ENCODE measurements at places on chromosomes 2 and 18.

- DNase-seq: no peak
Measured at GRCh38 chr2:219798430-219798829, 171.0 kb downstream of the SLC4A3 start.

DNA sequence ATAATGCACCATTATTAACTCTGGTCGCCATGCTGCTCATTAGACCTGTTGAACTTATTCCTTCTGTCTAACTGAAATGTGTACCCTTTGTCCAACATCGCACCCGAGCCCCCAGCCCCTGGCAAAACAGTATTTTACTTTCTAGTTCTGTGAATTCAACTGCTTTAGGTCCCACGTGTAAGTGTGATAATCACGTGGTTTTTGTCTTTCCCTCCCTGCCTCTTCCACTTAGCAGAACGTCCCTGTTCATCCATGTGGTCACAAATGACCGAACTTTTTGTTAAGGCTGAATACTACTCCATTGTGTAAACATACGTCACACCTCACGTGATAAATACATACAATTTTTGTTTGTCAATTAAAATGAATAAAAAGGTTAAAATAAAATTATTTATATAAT, 826.9 kb downstream of the DCDC2C start:
- DNase-seq: no peak

DNA sequence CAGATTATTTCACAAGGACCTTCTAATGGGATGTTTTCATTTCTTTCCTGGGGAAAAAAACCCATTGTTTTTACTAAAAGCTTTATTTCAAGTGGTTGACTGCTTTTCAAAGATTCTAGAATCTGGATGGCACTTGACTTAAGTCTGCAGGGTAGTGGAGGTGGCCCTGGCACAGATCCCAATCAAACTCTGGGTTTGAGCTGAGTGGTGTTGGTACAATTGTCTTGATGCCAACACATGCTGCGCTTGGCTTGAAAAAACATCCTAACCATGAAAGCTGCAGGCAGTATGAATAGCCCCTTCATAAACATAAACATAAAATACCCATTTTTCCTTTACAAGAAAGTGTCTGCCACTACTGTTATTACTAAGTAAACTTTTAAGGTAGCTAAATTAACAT, 3.6 kb downstream of the PAPOLG start:
- no peak for DNase-seq

GRCh38 chr2:170770008-170770605, at the start of gene ERICH2:
Gene ERICH2 (plus strand): TSS chr2:170770378. CDS start chr2:170770682, 304 bp downstream.
- peak; percentile 67 for DNase-seq

DNA sequence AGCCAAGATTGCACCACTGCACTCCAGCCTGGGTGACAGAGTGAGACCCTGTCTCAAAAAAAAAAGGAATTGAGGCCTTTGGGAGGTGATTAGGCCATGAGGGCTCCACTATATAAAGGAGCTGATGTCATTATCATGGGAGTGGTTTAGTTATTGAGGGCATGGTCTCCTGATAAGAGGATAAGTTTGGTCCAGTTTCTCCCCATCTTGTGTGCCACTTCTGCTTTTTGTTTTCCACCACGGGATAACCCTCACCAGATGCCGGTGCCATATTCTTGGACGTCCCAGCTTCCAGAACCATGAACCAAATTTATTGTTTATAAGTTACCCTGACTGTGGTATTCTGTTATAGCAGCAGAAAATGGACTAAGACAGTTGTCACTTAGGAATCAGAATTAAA, 125.8 kb downstream of the C1D start:
- DNase-seq: no peak

DNA sequence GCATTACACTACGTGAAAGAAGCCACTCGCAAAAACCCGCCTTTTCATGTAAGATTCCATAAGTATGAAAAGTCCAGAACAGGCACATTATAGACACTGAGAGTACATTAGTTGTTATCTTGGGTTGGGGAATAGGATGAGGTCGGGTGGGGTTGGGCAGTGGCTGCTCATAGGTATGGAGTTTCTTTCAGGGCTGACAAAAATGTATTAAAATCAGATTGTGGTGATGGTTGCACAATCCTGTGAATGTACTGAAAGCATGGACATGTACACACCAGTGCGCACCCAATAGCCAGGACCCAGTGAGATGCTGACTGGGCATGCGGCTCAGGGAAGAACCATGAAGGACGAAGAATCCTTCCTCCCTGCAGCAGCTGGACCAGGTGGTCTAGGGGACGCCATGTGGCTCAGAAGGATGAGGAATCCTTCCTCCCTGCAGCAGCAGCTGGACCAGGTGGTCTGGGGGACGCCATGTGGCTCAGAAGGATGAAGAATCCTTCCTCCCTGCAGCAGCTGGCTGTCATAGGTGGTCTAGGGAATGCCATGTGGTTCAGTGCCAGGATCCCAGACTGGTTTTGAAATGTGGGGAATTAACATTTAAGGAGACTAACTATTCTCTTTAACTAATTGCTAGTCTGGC, 50.1 kb downstream of the MBP start:
- DNase-seq: no peak

- no peak for DNase-seq
Measured at GRCh38 chr2:100126897-100127401, 15.4 kb downstream of the AFF3 start.

DNA sequence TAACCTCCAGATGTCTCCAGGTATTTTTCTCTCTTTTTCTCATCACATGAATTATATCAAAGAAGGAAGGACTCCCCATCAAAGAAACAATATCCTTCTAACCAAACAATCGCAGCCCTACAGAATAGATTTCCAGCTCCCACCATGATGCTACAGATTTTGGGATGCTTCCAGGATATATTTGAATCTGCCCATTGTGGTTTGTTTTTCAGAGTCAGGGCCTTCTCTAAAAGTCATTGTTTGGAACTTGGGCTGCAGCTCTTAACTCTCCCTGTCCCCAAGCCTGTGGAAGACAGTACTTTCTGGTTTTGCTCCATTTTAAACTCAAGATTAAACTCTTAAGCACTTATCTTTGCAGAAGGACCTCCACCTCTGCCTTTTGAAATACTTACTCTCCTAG, 223.2 kb downstream of the PMAIP1 start:
- no peak for DNase-seq

GRCh38 chr2:219125886-219126270, 34.7 kb downstream of the NHEJ1 start:
- DNase-seq: no peak

DNA sequence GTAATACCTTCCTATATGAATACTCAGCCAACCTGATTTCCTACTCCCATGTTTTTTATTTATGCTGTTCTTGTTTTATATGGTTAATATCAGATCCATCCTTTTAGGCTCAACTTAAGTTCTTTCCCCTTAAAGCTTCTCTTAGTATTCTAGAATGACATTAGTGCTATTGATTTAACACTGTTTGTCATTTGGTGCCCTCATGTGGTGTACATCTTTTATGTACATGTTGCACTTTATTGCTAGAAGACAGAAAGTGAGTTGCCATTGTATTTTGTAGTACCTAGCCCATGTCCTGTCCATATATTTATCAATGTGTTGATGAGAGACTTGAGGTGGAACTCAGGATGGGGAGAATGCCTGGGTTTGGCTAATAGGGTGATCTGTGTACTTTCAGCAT, 2.5 kb downstream of the HTRA2 start:
- peak; percentile 47 for DNase-seq

DNA sequence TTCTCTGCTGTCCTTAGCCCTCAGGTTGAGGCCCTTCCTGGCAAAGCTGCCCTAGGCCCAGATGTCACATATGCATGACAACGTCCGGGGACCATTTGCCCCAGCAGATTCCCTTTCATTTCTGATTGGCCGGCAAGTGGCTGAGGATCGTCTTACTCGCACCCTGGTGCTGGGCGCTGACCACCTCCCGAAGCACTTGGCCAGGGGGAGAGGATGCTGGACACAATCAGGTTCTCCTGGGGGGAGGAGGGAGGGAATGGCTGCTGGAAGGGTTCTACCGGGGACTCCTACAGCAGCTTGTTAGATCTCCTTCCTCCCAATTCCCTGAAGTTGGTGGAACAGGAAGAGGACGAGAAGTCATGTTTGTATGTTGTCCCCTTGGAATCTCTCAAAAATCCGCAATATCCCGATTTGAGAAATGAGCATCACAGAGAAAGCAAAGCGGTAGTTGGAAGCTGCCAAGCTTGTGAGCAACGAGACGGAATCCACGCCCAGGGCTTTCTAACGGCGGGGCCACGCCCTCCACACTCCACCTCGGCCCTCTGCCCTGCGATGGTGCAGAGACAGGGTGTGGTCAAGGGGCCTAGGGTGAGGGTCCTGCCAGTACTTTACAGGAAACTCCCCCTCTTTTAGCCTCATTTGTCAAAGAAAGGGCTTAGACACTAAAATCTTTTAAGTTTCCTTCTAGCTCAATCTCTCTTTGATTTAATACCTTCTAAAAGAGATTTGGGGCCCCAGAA, 61.8 kb upstream of the YWHAQ start:
- DNase-seq: no peak

- peak; percentile 7 for DNase-seq
Measured at GRCh38 chr2:86302320-86302719, 35.1 kb downstream of the REEP1 start.

- no peak for DNase-seq
Measured at GRCh38 chr2:30486655-30487054, 39.6 kb downstream of the LCLAT1 start.

- DNase-seq: no peak
Measured at GRCh38 chr2:72625366-72625765, 200.5 kb downstream of the EXOC6B start.

- DNase-seq: no peak
Measured at GRCh38 chr18:21361307-21361880, 119.4 kb downstream of the GREB1L start.

GRCh38 chr18:75162467-75162866, 46.5 kb downstream of the PTGR3 start:
- no peak for DNase-seq

DNA sequence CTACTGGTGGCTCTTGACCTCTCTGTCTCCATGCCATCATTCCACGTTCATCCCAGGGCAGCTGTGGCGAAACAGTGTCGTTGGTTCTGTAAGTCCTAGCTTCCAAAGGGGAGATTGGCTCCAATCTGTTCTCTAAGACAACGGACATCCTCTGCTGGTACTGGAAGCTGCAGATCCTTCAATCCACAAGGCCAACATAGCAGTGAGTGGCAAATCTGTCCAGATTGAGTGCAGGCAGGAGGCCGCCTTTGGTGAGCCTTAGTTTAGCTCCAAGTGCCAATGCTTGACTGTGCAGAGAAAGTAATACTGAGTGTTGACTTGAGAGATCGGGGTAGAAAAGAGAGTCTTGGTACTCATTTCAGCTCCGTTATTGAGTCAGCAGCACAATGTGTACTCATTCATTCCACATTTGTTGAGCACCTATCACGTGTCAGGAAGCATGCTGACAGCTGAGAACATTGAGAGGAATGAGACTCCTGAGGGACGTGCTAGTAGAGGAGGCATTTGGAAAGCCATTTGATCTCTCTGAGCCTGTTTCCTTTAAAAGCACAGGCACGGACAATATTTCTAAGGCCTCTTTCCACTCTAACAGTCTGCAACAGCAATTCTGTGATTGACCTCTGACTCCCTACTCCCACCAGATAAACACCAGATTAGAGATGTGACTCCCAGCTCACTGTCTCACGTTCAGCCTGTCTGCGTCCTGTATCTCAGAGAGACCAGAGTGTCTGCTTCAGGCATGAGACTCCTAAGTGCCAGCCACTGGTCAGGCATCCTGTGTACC, 306.0 kb downstream of the CLIP4 start:
- DNase-seq: no peak

- peak; percentile 17 for DNase-seq
Measured at GRCh38 chr2:113980946-113981345, 91.1 kb downstream of the ACTR3 start.

DNA sequence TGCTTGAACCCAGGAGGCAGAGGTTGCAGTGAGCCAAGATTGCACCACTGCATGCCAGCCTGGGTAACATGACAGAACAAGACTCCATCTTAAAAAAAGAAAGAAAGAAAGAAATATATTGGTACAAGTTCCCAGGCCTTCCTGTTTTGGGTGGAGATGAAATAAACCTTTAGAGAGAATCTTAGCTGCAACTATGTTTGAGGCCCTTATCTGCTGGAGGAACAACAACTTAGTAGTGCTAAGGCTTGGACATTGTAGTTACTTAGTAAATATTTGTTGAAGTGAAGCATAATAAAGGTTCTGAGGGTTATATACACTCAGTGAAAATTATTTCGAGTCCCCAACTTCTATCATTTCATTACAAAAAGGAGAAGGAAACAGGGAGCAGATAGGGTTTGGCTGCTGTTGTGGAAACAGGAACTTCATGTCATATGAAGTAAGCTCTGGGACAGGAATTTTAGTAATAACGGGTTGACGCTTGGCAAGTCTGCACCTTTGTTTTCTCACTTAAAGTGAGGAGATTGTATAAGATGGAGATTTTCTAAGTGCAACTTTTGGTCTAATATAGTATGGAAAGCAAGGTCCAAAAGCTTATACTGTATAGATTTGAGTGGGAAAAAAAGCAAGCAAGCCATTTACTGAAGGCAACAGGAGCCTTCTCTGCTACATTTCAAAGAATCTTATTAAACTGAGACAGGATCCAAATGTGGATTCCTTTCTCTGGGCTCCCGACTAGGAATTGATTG, 40.0 kb upstream of the AGPS start:
- DNase-seq: no peak

GRCh38 chr2:146978577-146979555, 866.0 kb upstream of the ACVR2A start:
- no peak for DNase-seq

DNA sequence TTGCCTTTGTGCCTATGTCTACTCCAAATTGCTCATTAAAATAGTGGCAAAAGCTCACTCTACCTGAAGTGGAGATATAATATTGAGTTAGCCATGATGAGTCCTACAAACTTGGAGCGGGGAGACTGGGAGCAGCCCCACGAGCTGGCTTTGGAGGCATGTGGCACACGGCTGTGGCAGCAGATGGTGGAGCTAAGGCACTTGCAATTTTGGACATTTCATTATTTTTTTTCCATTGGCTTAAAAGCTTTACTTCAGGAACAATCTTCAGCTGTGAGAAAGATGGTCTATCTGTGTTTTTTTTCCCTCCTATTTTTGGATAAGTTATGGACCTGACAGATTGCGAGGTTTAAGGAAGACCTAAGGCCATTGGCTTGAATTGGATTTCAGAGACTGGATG, 578.3 kb downstream of the CMPK2 start:
- DNase-seq: peak; percentile 35

DNA sequence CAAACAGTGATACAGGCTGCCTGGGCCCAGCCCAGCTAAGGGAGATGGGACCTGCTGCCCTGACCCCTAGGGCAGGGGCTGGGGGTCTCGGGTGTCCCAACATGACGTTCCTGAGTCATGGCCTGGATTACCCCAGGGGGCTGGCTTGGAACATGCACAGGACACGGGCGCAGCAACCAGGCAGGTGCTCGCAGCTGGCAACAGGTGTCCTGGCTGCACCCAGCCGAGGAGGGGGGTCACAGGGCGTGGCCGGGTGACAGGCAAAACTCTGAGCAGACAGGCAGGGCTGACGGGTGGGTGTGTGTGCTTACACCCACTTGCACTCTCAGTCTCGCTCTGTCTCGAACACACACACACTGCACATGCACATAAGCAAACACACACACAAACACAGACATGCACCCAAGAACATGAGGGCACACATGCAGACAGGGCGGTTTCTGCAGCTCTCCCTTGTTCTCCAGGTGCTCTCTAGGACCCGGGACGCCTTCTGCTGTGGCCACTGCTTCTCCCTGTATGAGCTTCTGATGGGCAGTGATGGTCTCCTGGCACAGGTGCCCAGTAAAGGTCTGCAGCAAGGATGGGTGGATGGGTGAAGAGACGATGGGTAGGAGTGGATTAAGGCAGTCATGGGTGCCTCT, 33.7 kb upstream of the TAF1B start:
- DNase-seq: no peak

GRCh38 chr2:96792772-96793749, 23.0 kb upstream of the CNNM3 start:
- no peak for DNase-seq
